Mesothelial cell of epicardium (in vitro differentiated cells): ENCODE measurements at places on chromosomes 3 and 15.

- no peak for DNase-seq
Measured at GRCh38 chr15:39644136-39644535, 63.3 kb downstream of the THBS1 start.

GRCh38 chr3:141371882-141372281 is 3.6 kb downstream of the ZBTB38 start:
- DNase-seq = no peak

DNA sequence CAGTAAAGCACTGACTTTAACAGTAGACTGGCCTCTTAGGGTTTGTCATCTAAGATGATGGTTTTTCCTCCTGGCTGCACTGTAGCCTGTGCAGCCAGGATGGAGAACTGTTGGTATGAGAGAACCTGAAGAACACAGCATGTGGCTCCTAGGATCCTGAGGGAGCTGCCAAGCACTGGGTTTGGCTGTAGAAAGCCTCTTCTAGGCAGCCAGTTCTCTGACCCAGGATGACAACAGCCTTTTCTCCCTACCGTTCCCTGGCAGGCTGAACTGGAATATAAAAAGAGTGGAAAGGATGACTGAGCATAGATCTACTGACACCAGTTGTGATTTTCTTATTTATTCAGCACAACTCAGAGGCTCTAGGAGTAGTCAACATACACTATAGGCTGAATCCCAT is 34.3 kb upstream of the MANF start:
- DNase-seq = no peak

DNA sequence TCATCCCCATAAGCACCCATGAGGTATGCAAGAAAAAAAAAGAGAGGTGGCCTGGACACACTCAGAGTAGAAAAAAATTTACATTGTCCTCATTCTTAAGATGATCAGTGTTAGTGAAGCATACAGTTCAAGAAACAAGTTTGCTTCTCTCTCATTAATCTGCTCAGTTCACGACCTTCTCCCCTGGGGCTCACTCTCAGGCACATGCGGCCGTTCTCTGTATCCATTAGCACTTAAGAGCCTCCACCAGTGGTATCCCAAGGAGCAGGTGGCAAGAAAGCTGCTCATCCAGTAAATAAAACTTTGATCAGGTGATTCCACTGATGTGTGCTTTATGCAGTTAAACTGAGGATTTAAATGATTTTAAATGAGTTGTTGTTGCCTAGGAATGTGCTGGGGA is 57.4 kb downstream of the ARHGAP31 start:
- no peak for DNase-seq

DNA sequence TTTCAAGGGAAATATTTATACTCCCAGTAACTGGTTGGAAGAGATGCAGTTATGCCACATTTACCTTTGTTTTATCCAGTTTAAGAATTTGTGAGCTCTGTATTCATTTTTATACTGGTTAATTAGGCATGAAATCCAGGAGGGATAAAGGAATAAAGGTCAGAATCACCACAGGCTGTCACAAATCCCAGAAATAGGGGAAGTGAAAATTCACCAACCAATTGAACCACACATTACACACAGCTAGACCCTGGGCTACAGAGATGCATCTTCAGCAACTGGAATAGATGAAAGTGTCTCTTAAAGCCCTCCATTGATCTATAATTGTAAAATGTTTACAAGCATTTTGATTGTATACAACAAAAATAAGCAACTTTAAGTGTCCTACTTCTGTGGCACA is 18.5 kb downstream of the SERPINI1 start:
- DNase-seq = no peak

GRCh38 chr3:11480663-11481298 is 162.9 kb downstream of the VGLL4 start:
- DNase-seq = no peak

DNA sequence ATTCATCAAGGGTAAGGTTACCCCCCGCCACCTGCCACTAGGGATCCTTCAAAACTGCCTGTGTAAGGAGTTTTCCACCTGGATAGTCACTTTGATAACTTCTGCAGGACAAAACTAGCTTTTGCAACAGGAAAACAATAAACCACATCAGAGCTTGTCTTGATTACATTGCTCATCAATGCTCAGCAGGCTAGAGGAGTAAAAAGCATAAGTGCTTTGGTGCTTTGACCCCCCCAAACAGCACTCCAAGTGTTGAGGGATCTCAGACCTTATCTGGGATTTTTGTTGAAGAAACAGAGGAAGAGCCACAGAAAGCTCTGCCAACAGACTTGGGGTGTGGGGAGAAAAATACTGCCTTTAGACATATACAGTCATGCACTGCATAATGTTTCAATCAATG is 10.8 kb upstream of the PHLDB2 start:
- no peak for DNase-seq

- DNase-seq = no peak
Measured at GRCh38 chr3:69941037-69941436, 58.5 kb upstream of the SAMMSON start.

GRCh38 chr3:25403968-25404367 is 24.1 kb upstream of the RARB start:
- no peak for DNase-seq

DNA sequence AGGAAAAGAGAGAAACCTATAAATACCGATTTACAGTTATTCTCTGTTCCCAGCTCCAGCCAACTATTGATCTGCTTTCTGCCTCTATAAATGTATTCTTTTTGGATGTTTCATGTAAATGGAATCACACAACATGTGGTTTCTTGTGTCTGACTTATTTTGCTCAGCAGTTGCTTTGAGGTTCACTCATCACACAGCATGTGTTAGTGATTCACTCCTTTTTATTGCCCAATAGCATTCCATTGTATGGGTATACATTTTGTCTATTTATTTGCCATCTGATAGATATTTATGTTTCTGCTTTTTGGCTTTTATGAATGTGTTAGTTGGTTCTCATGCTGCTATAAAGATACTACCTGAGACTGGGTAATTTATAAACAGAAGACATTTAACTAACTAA is 23.6 kb downstream of the CCR1 start:
- no peak for DNase-seq

- DNase-seq = no peak
Measured at GRCh38 chr15:69853544-69853951, 244.2 kb downstream of the TLE3 start.

- no peak for DNase-seq
Measured at GRCh38 chr3:52119099-52119498, 35.1 kb downstream of the POC1A start.

DNA sequence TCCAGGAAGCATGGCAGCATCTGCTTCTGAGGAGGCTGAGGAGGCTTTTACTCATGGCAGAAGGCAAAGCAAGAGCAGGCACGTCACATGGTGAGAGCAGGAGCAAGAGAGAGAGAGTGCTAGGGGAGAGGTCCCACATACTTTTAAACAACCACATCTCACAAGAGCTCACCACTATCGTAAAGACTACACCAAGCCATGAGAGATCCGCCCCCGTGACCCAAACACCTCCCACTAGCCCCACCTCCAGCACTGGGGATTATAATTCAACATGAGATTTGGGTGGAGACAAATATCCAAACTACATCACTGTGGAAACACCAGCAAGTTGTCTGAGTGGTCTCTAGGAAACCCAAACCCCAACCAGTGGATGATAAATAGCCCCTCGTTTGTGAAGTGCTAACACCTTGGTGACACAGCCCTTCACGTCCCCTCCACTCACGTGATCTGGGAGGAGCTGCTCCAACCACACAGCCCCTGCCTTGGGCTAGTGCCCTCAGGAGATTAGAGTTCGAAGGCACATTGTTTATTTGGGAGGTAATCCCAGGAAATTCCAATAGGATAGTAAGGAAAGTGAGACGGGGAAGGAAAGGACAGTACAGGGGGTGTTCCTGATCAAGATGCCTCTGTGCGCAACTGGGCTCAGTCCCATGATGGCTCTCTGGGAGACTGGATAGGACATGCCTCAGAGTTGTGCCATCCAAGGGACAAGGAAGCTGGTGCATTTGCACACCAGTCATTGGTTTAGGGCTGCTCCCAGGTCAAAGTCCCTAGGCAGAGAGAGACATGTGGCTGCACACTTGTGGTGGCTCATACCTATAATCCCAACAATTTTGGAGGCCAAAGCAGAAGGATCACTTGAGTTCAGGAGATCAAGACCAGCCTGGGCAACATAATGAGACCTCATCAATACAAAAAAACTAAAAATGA is 80.6 kb upstream of the CTNNB1 start:
- DNase-seq = no peak

DNA sequence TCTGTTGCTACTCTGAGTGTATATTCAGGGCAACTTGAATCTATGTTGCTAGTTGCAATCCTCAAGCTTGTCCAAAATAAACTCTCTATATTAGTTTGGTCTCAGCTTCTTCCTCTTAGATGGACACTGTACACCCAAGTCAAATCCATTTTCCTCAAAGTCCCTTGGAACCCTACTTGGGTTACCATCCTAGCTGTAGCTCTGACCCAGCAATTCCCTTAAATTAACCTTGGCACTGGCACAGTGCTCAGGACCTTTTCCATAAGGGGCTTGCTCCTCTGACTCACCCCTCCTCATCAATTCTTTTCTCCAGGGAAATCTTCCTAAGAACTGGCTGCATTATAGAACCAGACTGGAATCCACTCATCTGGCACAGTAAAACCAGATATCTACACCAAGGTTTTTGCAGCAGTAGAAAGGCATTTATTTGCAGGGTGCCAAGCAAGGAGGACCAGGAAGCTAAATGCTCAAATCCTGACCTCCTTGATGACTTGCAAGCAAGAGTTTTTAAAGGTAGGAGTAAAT is 44.9 kb upstream of the B3GALNT1 start:
- no peak for DNase-seq

GRCh38 chr3:124125315-124125714 is 133.4 kb upstream of the ROPN1 start:
- DNase-seq = no peak

DNA sequence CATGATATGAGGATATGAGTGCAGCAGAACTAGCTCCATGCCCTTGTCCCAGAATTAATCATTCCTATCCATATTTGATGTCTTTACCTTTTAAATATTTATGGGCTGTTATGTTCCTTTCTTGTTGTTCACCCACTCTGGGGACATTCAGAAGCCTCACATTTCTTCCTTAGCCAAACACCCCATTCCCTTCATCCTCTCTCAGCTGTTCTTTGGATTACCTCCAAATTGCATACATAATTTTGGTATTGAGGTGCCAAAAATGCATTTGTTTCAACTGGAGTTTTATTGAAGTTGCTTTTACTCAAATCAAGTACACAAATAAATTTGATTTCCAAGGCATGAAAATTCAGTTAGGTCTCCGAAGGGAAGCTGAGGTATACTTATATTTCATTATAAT is 51.4 kb downstream of the CHL1 start:
- DNase-seq = no peak

- DNase-seq = no peak
Measured at GRCh38 chr3:171443211-171443957, 16.8 kb downstream of the TNIK start.

GRCh38 chr15:28208583-28208982 is 109.5 kb upstream of the OCA2 start:
- DNase-seq = no peak

GRCh38 chr3:72976281-72976741 is 20.3 kb upstream of the PPP4R2 start:
- no peak for DNase-seq

GRCh38 chr3:5540532-5540931 is 353.0 kb downstream of the EDEM1 start:
- DNase-seq = no peak

DNA sequence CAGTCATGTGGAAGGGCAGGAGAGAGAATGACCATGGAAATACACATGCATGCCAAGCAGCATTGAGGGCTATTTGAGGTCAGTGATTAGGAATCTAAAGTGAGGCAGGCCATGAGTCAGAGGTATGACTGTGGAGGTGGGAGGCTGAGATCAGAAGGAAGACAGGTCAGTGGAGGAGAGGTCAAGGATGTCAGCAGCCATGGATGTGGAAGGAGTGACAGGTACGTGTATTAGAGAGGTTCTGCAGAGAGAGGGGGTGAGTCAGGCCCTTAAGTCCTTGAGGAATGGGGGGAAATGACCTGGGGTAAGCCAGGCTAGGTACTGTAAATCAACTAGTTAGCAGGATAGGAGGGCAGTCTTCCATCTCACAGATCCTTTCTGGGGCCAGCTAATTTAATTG is 166.6 kb downstream of the ANO10 start:
- no peak for DNase-seq

DNA sequence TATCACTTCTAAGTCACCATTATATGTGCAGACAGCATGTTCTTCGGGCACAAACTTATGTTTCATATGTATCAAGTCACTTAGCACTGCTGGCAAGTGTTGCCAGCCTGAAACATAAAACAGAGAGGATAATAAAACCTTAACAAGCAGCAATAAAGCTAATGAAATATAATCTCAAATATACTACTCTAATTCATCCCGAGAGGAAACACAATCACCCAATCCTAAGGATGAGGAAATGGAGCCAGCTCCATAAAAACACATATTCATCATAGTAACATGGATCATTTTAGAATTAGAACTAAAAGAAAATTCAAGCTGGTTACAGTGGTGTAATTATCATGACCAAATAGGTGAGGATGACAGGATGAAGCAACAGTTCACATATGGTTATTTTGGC is 1072.7 kb downstream of the EPHA3 start:
- no peak for DNase-seq
